Activated naive CD4-positive, alpha-beta T cell (primary cell): ENCODE measurements at places on chromosomes 11 and 22.

DNA sequence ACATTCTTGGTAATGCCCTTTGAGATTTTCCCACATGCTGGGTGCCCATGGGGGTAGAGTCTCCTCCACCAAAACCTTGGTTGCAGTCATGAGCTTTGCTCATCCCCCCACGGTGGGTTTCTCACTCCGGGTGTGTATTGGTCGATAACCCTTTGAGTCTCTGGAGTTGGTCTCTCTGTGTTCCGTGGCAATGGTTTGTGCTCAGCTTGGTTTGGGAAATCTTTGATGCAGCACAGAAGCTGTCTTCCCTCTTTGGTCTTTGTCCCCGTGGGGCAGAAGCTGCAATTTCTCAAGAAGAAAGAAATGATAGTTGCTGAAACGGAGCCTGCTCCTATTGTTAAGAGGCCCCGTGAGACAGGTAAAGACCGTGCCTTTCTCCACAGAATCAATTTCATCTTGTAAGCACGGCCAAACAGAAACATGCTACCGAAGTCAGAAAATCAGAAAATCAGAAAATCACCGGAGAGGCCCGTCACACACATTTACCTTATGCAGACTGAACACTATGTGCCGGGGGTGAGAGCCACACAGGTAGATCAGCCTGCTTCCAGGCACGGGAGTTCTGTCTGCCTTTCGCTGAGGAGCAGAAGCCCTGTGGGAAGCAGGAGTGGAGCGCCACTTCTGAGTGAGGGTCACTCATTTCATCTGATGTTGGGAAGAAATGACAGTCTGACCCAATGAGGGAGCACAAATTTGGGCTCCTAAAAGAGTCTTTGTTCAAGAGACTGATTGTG, 186.1 kb downstream of the TBC1D22A start:
- no peak for DNase-seq

- DNase-seq: no peak
Measured at GRCh38 chr11:78666675-78667160, 92.1 kb upstream of the NARS2 start.

DNA sequence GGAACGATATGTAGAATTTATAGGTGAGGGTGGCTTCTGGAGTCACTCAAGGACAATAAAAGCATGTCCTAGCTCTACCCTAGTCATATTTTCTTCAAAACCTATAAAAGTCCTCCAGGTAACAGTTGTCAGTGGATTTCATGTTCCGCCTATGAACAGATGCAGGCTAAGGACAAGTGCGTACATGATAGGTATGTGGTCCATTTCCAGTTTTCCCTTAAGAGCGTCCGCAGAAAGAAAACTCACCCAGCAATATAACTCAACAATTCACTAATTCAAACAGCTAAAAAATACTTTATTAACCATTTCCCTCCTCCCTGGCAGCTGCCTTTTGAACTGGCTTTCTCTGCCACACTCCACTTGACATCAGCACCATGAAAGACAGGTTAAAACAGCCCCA, 50.2 kb upstream of the CCDC34 start:
- DNase-seq: no peak

GRCh38 chr22:44738347-44738715, 14.0 kb upstream of the ARHGAP8 start:
- no peak for DNase-seq

- no peak for DNase-seq
Measured at GRCh38 chr11:121429556-121429955, 22.6 kb upstream of the SORL1 start.

DNA sequence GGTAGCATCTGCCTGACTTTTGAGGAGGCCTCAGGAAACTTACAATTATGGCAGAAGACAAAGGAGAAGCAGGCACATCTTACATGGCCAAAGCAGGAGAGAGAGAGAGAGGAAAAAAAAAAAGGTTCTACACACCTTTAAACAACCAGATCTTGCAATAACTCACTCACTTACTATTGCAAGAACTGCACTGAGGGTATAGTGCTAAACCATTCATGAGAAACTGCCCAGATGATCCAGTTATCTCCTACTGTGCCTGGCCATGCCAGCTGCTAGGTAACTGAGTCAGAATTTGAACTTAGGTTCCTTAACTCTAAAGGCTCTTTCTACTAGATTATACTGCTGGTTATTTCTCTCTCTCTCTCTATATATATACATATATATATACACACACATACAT, 7.3 kb downstream of the HORMAD2 start:
- DNase-seq: no peak
